Stimulated activated CD4-positive, alpha-beta T cell treated with anti-CD3 and anti-CD28 coated beads, Interleukin-1b, Interleukin-23, amount 100 ng/mL, for 48 hours (primary cell): ENCODE measurements at places on chromosomes 2 and 18.
A peak's percentile ranks its signal among the peaks of the same experiment; 100 is the strongest.

DNA sequence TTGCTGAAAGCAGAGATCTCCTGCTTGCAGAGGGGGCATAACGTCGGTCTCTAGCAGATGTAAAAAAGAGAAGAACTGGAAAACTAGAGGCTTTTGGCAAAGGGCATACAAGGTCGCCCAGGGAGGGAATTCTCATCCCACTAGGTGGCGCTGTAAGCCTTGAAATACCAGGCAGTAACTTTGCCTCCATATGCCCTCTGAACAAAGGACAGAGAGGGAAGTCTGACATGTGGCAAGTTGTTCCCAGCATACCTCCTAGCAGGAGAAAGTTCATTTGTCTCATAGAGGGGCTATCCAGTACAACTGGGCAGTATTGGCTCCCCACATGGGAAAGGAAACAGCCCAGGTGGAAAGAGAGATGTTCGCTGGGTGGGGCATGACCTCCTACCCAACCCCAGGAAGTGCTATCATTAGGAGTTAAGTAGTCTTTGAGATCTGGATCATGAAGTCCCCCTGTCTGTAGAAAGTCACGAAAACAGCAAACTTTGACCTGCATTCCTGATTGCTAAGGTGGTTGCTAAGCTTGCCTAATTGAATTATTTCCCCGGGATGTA, 39.9 kb downstream of the STK17B start:
- DNase-seq = peak; percentile 69

DNA sequence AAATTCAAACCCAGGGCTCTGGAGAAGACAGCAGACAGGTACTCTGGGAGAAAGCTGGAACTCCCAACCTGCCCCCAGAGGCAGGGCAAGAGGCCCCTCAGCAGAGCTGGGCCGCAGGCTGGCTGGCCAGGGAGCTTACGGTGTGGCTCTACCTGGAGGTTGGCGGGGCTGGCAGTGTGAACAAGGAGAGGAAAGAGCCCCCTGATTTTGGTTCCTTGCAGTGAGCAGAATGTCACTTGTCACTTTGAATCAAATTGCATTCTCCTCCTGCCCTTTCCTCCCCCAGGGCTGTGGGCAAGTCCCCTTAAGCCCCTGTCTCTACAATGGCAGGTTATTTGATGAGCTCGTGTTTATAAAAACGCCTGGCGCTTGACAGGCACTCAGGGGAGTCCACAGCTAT, 32.6 kb downstream of the MYO7B start:
- DNase-seq = no peak

DNA sequence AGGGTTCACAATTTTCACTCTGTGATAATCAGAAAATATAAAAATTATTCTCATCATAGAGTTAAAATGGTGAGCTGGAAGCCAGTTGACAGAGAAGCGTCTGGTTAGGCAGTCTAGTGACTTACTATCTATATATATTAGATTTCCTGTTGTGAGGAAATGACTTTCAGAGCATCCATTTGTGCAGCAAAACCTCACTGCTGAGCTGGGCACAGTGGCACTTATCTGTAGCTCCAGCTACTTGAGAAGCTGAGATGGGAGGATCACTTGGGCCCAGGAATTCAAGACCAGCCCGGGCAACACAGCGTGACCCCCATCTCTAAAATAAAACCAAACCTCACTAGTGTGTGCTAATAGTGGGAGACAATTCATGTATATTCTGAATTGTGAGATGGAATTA, 7.2 kb upstream of the KIAA2012 start:
- no peak for DNase-seq

DNA sequence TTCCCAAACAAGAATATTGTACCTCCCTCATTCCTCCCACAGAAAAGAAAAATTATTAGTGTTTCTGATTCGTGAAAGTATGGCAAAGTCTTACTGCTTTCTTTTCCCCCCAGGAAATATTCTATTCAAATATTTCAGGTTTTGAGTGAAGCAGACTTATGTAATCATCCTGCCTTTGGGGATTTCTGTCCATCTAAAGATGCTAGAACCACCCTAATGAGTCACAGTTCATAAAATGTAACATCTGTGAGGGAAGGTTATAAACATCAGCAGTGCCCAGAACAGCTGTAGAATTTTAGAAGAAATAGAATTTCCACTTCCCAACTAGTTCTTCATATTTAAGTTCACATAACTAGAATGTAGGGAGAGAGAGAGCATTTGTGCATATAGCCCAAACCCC, 39.0 kb downstream of the EEF1B2 start:
- DNase-seq = no peak

DNA sequence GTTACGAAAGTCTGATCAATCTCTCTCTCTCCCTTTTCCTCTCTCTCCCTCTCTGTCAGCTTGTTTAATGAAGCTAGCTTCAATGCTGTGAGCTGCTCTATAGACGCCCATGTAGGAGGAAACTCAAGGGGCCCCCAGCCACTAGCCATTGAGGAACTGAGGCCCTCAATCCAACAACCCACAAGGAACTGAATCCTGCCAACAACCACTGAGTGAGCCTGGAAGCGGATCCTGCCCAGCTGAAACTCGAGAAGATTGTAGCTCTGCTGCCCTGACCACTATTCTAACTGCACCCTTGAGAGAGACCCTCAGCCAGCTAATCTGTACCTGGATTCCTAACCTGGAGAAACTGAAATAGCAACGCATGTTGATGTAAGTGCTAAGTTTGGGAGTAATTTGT, 129.2 kb downstream of the BCL11A start:
- no peak for DNase-seq

- DNase-seq = no peak
Observed at GRCh38 chr2:25367296-25367695, 25.6 kb upstream of the DNMT3A start.

- no peak for DNase-seq
Observed at GRCh38 chr2:188117706-188118105, 174.0 kb upstream of the GULP1 start.

DNA sequence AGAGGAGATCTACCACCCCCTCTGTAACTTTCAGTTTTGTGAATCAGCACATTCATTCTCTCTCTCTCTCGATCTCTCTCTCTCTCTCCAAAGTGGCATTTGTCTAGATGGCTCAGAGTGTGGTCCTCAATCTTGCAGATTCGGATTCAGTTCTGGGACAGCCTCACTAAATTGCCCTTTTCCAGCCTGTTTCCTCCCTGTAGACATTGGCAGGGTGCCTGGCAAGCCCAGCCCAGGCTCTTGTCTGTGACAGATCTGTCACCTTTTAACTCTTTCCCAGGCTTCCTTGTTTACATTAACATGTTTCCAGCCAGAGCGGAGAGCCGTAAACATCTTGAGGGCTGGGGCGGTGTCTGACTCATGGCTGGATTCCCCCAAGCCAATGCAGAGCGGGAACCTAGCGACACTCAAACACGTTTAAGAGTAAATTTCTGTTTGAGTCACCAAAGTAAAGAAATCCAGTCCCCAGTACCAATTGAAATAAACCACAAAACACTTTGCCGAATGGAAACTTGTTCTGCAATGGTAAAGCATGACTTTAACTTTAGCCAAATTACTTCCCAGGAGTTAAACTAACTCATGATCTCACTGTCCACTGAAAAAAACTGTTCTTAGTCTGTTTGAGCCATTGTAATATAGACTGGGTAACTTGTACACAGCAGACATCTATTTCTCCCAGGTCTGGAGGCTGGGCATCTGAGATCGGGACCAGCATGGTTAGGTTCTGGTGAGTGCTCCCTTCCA, 6.6 kb upstream of the CYP27C1 start:
- DNase-seq = peak; percentile 64

GRCh38 chr2:32061973-32062861, 1.1 kb upstream of the SPAST start:
- DNase-seq = no peak

GRCh38 chr18:59650266-59650820, 46.9 kb downstream of the CCBE1 start:
- no peak for DNase-seq

- peak; percentile 90 for DNase-seq
Observed at GRCh38 chr2:96163768-96164429, 18.7 kb upstream of the DUSP2 start.

- no peak for DNase-seq
Observed at GRCh38 chr18:48959921-48960920, 9.5 kb upstream of the SMAD7 start.
